ENCODE measurements at places on chromosomes 3 and 15. TPM values are rescaled to one million over a fixed set of nuclear protein-coding genes. Genes with fewer than 3 reads are reported as not detected.

- H3K4me1 ChIP-seq = peaks cover 64% of the 10 kb centered on the region
- no peak for DNase-seq
- H3K36me3 ChIP-seq = no peaks in the 10 kb centered on the region
- no peak overlapping the region for H3K4me3 ChIP-seq
- H3K27ac ChIP-seq = peak overlapping the region; percentile 80
- H3K27me3 ChIP-seq = no peaks in the 10 kb centered on the region
These were observed 97.7 kb upstream of the PHLDB2 start for GRCh38 chr3:111761309-111761795.

- peaks cover under 1% of the 10 kb centered on the region for H3K4me1 ChIP-seq
- H3K27ac ChIP-seq = no peak overlapping the region
- no peak overlapping the region for H3K4me3 ChIP-seq
- DNase-seq = no peak
- no peaks in the 10 kb centered on the region for H3K27me3 ChIP-seq
- H3K36me3 ChIP-seq = no peaks in the 10 kb centered on the region
These were observed 133.2 kb upstream of the GBE1 start for GRCh38 chr3:81894598-81894997.

DNA sequence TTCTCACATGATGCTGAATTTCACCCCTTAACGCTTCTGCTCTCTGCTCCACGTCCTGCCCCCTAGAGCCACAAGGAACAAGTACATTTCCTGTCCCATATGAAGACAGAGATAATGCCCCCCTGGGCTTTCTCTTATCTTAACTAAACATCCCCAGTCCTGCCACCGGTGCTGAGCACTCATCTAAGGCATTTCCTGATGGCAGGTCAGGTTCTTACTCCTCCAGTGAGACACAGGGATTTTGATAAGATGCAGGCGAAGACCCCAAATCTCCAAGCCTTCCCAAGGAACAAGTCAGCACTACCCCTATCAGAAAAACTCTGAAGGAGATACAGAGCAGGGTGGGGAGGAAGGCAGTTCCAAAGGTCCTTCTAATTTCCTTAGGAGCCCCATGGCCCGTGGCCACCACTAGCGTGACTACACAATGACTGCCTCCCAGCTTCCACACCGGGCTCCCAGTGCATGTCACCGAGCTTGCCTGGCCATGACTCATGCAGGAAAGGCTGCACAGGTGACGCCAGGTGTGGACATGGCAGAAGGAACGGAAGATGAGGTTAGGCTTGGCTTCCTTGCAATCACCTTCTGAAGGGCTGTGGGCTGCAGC lies 152.9 kb downstream of the XXYLT1 start:
- no peak for DNase-seq
- no peak overlapping the region for H3K27ac ChIP-seq
- H3K36me3 ChIP-seq = no peaks in the 10 kb centered on the region
- no peak overlapping the region for H3K4me3 ChIP-seq
- H3K4me1 ChIP-seq = peaks cover 18% of the 10 kb centered on the region
- H3K27me3 ChIP-seq = no peaks in the 10 kb centered on the region

DNA sequence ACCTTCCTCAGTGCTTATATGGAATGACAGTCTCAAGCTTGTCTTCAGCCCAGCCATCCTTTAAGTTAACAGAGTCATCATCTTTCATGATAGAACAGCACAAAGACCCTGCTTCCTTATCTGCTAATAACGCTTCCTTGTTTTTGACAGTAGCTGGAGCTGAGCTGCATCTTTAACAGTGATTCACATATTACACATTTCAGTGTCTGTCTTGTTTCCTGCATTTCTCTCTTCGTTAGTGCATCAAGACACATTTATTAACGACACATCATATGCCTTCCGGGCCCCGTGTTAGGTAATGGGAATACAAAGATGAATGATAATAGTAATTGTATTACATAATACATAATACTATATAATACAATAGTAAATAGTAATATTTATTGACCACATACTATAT lies 30.2 kb upstream of the GREM1 start:
- H3K4me1 ChIP-seq = peaks cover 7% of the 10 kb centered on the region
- H3K4me3 ChIP-seq = no peak overlapping the region
- H3K36me3 ChIP-seq = no peaks in the 10 kb centered on the region
- no peaks in the 10 kb centered on the region for H3K27me3 ChIP-seq
- DNase-seq = no peak

DNA sequence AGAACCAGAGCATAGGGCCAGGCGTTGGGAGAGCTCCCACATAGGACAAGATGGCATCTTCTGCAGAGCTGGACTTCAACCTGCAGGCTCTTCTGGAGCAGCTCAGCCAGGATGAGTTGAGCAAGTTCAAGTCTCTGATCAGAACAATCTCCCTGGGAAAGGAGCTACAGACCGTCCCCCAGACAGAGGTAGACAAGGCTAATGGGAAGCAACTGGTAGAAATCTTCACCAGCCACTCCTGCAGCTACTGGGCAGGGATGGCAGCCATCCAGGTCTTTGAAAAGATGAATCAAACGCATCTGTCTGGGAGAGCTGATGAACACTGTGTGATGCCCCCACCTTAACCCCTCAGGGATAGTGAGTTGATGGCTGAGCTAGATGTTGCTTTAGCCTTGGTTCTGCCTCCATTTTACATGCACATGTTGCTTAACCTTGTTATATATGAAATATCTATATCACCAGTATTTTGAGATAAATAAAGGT lies at the start of gene PYDC2:
Gene PYDC2, plus strand, starts transcription at position 51 of the 483 bp plus-strand sequence. Its CDS starts 0 bp downstream, at position 51.
- no peak within 1 kb of the TSS for H3K4me3 ChIP-seq
- DNase-seq = no peak
- H3K27me3 ChIP-seq = no peaks in the 10 kb centered on the region
- no peaks in the 10 kb centered on the region for H3K36me3 ChIP-seq
- no peaks in the 10 kb centered on the region for H3K4me1 ChIP-seq

DNA sequence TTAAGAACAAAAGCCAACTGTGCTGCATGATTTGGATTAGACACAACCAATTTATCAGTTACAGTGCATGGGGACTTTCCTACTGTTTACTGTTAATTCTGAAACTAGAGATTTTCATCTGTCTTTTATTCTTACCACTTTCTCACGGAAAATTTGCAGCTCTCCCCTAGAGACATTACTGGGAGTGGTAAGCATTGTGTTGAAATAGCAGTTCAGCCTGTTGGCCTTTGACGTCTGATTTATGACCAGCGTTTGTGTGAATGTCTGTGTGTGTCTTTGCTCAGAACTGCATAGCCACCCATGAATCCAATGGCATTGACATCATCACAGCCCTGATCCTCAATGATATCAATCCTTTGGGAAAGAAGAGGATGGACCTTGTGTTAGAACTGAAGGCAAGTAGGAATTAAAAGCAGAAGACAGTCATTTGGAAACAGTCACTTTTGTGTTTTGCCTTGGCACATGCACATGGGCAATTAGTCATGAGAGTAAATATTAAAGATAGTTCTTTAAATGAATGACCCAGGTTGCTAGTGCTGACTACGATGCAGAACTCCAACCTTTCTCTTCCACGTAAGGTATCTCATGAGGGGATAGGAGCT lies 202.2 kb upstream of the BHLHE40 start:
- no peak overlapping the region for H3K4me3 ChIP-seq
- no peak for DNase-seq
- no peaks in the 10 kb centered on the region for H3K27me3 ChIP-seq
- H3K4me1 ChIP-seq = peaks cover 32% of the 10 kb centered on the region

- no peak overlapping the region for H3K4me3 ChIP-seq
- H3K4me1 ChIP-seq = no peaks in the 10 kb centered on the region
- no peak for DNase-seq
- H3K36me3 ChIP-seq = no peaks in the 10 kb centered on the region
- no peaks in the 10 kb centered on the region for H3K27me3 ChIP-seq
- H3K27ac ChIP-seq = no peak overlapping the region
These were observed 800.8 kb downstream of the MCTP2 start for GRCh38 chr15:95032156-95032555.

DNA sequence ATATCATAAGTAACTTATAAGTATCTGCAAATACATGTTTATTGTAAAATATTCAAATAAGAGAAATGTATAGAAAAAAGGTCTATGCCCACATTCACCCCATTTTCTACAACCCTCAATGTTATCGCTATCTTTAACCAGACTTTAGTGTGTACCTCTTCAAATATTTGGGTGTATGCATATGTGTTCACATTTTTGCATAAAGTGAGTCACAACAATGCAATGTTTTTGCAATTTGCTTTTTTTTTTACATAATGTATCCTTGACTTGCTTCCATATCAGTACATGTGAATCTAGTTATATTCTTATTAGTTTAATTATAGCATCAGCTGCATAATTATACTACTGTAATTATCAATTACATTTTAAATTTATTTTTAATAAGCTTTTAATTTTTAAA lies 117.3 kb upstream of the LYSMD4 start:
- H3K27ac ChIP-seq = no peak overlapping the region
- no peak overlapping the region for H3K4me3 ChIP-seq
- H3K27me3 ChIP-seq = no peaks in the 10 kb centered on the region
- no peaks in the 10 kb centered on the region for H3K4me1 ChIP-seq

GRCh38 chr3:138845771-138846173 lies 11.0 kb upstream of the PIK3CB start:
- no peaks in the 10 kb centered on the region for H3K27me3 ChIP-seq
- no peaks in the 10 kb centered on the region for H3K4me1 ChIP-seq
- DNase-seq = no peak
- no peaks in the 10 kb centered on the region for H3K36me3 ChIP-seq
- H3K27ac ChIP-seq = no peak overlapping the region

GRCh38 chr15:35936284-35936683 lies 390.3 kb upstream of the DPH6 start:
- no peak overlapping the region for H3K4me3 ChIP-seq
- H3K4me1 ChIP-seq = no peaks in the 10 kb centered on the region
- DNase-seq = no peak
- H3K27ac ChIP-seq = no peak overlapping the region
- H3K36me3 ChIP-seq = no peaks in the 10 kb centered on the region

DNA sequence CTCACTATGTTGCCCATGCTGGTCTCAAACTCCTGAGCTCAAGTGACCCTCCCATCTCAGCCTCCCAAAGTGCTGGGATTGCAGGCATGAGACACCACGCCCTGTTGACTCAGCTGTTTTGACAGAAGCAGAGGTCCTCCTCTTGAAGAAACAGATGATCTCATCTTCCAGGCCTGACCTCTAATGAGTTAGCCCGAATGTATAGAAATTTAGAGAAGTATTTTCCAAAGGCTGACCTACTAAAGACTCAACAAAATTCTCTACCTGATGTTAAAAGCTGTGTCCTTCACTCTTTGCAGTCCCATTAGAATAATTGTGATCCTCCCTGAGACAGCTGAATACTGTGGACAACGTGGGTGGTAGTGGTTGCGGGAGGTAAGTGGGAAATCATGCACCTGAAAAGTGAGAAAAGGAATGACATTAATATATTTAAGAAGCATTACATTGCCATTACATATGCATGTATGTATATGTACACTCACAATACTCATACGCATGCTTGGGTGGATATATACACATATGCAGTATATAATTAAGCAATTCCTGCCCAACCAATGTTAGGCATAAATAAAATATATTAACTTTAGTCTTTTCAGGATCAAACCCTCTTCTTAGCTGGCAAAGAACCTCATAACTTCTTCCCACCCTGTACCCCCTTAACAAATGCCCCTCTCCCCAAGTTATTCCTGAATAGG lies 204.6 kb upstream of the NR2F2 start:
- no peaks in the 10 kb centered on the region for H3K27me3 ChIP-seq
- H3K4me1 ChIP-seq = no peaks in the 10 kb centered on the region
- H3K36me3 ChIP-seq = no peaks in the 10 kb centered on the region
- no peak overlapping the region for H3K27ac ChIP-seq

GRCh38 chr15:64635499-64636495 lies 139.6 kb downstream of the RBPMS2 start:
- no peak overlapping the region for H3K4me3 ChIP-seq
- no peaks in the 10 kb centered on the region for H3K27me3 ChIP-seq
- H3K36me3 ChIP-seq = no peaks in the 10 kb centered on the region
- H3K27ac ChIP-seq = peak overlapping the region; percentile 53
- peaks cover 75% of the 10 kb centered on the region for H3K4me1 ChIP-seq

GRCh38 chr3:124486324-124486723 lies 243.9 kb upstream of the UMPS start:
- no peak overlapping the region for H3K27ac ChIP-seq
- no peaks in the 10 kb centered on the region for H3K27me3 ChIP-seq
- no peaks in the 10 kb centered on the region for H3K36me3 ChIP-seq
- no peaks in the 10 kb centered on the region for H3K4me1 ChIP-seq
- no peak overlapping the region for H3K4me3 ChIP-seq

- peak; percentile 91 for DNase-seq
- peaks cover 9% of the 10 kb centered on the region for H3K4me1 ChIP-seq
- no peaks in the 10 kb centered on the region for H3K27me3 ChIP-seq
- H3K36me3 ChIP-seq = no peaks in the 10 kb centered on the region
- H3K4me3 ChIP-seq = peak within 1 kb of the TSS; percentile 50
- no peak within 1 kb of the TSS for H3K27ac ChIP-seq
These were observed at the start of gene TAGLN3 for GRCh38 chr3:111998636-111999483. TSS of gene TAGLN3 (plus strand) at chr3:111998922. CDS start at chr3:111999423, 501 bp downstream.

DNA sequence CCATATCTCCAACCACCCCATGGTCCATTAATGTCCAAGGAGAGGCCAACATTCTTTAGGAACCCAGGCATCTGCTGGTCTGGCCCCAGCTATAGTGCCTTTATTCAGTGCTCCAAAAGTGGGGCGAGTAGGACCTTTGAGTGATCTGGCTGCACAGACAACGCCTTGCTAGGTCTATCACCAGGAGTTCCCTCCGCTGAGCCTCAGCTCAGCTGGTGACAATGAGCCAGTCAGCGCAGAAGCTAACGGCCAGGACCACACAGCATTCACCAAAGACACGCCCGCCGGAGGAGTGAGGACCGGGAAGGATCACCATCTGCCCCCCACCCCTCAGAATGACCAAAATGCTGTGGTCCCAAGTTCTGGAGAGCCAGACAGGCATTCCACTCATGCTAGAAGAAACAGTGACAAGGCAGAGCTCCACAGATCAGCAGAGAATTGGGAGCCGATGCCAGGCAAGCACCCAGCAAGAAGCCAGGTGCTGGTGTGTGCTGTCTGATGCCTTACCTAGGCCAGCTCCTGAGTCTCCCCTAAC lies 19.0 kb downstream of the TBC1D2B start:
- no peaks in the 10 kb centered on the region for H3K27me3 ChIP-seq
- H3K4me1 ChIP-seq = peaks cover 89% of the 10 kb centered on the region
- peak overlapping the region; percentile 54 for H3K27ac ChIP-seq
- peaks cover under 1% of the 10 kb centered on the region for H3K36me3 ChIP-seq

DNA sequence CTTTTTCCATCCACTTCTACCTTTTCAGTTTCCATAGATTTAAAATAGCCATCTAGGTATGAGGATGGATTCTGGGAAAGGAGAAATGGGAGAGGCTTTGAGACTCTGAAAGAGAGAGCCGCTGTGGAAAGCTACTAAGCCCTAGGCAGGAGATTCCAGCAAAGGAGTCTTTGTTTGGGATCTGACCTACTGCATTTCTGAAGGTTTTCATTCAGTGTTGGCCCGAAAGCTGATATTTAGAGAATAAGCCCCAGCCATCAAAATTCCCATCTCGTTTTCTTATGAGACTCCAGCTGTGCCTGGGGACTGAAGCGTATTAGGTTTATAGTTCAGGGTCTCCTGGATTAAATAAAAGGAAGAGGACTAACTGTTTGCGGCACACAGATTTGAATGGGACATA lies 19.5 kb downstream of the LIPH start:
- no peaks in the 10 kb centered on the region for H3K27me3 ChIP-seq
- no peak overlapping the region for H3K4me3 ChIP-seq
- no peak for DNase-seq
- H3K36me3 ChIP-seq = no peaks in the 10 kb centered on the region

The KY gene
- total RNA-seq = 0.42 TPM

The COPS2 gene
- 67.3 TPM for total RNA-seq

The MRAS gene
- total RNA-seq = 35.6 TPM

The SEMA3F gene
- 30.3 TPM for total RNA-seq

The CCDC12 gene
- 54.8 TPM for total RNA-seq

The GPR160 gene
- 1.2 TPM for total RNA-seq

The CD200 gene
- total RNA-seq = 7.9 TPM

The LYZL4 gene
- total RNA-seq = not detected
